ENCODE measurements at places on chromosomes 1 and 21. TPM values are rescaled to one million over a fixed set of nuclear protein-coding genes. Genes with fewer than 3 reads are reported as not detected.

Gene VSIG8
- not detected for total RNA-seq

Gene OR2L2
- total RNA-seq, result 0.12 TPM

Gene CCDC17
- 3.3 TPM for total RNA-seq

Gene PLA2G2F
- not detected for total RNA-seq

Gene SAMD13
- 0.15 TPM for total RNA-seq

Gene GJA5
- total RNA-seq, result not detected

Gene CELA3B
- not detected for total RNA-seq

Gene SLFNL1
- 0.56 TPM for total RNA-seq

Gene TLCD4
- not detected for total RNA-seq

Gene RNU1-1
- total RNA-seq, result 2,316 TPM

Gene CDKN2C
- 80.0 TPM for total RNA-seq

Gene TSACC
- total RNA-seq, result 0.89 TPM

Gene POU2F1
- total RNA-seq, result 22.0 TPM

Gene PLA2G2C
- not detected for total RNA-seq

Gene KRTAP19-3
- not detected for total RNA-seq

Gene LRRC7
- total RNA-seq, result not detected

Gene ZNF593OS
- not detected for total RNA-seq

Gene CASP9
- total RNA-seq, result 11.3 TPM

Gene GPR89B
- total RNA-seq, result 23.2 TPM

Gene SELENBP1
- not detected for total RNA-seq

Gene GOLT1A
- total RNA-seq, result not detected

Gene VWA1
- total RNA-seq, result 0.12 TPM

Gene TMPRSS15
- not detected for total RNA-seq

Gene SPRR4
- not detected for total RNA-seq

Gene NCMAP
- total RNA-seq, result not detected

Gene AURKAIP1
- total RNA-seq, result 101 TPM

Gene ANKRD45
- total RNA-seq, result not detected

Gene LENEP
- total RNA-seq, result 0.85 TPM
